HS-5 (cell line): ENCODE measurements at places on chromosomes 11 and 22.

GRCh38 chr22:25848954-25849353 is 107.0 kb downstream of the MYO18B start:
- no peak for DNase-seq

DNA sequence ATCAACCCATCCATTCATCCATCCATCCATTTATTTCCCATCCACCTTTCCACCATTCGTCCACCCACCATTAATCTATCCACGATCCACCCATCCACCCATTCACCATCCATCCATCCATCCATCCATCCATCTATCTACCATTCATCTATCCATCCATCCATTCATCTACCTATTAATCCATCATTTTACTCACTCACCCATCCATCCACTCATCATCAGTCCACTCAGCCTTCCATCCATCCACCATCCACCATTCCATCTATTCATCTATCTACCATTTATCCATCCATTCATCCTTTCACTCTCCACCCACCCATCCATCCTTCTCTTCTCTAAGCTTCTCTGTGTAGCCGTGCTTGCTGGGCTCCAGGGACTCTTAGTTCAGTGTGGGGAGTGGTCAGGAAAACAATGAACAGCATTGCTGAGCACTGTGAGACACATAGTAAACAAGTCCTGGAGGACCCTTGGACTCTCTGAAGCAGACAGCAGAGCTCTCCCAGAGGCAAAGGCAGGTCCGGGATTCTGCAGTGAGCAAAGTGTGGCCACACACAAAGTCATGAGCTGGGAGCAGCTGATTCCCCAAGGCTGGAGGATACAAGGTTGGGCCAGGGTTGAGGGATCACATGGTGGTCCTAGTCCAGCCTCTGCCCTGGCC is 642.2 kb downstream of the BRD1 start:
- DNase-seq = no peak

DNA sequence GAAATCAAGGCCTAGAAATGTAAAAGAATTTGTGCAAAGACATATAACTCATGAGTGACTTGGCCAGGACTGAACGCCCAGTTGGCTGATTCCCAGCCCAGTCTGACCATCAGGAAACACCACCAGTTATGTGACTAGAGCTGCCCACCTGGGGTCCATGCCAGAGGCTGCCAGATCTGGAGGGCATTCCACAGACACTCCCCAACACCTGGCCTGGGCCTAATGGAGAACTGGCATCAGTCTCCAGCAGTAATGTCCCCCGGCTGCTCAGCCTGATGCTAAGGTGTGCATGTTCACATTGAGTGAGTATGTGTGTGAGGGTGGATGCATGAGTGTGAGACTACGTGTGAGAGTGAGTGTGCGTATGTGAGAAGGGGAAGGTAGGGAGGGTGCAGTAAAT is 15.7 kb downstream of the PLAAT3 start:
- no peak for DNase-seq

DNA sequence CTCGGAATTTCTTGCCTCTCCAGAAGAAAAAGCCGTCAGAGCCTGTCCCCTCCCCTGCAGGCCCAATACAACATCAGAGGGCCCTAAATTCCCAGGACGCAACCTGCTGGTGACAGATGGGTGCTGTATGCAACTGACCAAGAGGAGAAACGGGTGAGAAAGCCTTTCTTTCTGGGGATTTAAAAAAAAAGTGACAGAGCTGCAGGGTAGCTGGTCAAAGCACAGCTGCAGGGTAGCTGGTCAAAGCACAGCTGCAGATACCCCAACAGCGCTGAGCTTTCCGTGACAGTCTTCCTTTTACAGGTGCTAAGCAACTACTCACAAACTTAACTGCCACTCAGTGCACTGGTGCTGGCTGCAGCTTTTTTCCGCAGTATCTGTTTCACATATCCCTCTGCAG is 17.8 kb downstream of the AP1B1 start:
- no peak for DNase-seq

DNA sequence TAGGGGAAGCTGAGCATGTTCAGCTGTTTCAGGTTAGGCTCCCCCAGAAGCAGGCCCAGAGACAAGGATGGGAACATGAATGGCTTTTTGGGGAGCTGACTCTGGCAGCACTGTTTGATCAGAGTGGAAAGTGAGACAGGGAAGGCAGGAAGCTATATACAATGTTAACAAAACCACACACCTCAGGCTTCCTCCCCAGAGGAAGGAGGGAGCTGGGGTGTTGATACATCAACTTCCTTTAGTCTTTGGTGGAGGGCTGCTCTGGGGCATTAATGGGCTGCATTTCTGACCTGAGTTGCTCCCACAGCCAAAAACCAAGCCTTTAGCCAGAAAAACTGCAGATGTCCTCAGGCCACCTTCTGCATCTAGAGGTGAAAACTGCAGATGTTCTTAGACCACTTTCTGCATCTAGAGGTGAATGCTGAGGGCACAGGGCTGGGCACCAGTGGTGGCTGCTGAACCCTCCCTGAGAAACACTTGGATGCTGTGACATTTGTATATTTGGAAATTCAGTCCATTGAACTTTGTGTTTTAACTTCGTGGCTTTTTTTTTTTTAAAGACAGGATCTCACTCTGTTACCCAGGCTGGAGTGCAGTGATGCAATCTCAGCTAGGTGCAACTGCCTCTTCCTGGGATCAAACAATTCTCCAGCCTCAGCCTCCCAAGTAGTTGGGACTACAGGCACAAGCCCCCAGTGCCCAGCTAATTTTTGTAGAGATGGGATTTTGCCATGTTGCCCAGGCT is 49.9 kb downstream of the KIAA1671 start:
- DNase-seq = no peak
